ENCODE measurements at places on chromosomes 11 and 22. TPM values are rescaled to one million over a fixed set of nuclear protein-coding genes. Genes with fewer than 3 reads are reported as not detected.

GRCh38 chr22:44103735-44104480 lies 76.8 kb upstream of the PARVG start:
- DNase-seq: no peak

DNA sequence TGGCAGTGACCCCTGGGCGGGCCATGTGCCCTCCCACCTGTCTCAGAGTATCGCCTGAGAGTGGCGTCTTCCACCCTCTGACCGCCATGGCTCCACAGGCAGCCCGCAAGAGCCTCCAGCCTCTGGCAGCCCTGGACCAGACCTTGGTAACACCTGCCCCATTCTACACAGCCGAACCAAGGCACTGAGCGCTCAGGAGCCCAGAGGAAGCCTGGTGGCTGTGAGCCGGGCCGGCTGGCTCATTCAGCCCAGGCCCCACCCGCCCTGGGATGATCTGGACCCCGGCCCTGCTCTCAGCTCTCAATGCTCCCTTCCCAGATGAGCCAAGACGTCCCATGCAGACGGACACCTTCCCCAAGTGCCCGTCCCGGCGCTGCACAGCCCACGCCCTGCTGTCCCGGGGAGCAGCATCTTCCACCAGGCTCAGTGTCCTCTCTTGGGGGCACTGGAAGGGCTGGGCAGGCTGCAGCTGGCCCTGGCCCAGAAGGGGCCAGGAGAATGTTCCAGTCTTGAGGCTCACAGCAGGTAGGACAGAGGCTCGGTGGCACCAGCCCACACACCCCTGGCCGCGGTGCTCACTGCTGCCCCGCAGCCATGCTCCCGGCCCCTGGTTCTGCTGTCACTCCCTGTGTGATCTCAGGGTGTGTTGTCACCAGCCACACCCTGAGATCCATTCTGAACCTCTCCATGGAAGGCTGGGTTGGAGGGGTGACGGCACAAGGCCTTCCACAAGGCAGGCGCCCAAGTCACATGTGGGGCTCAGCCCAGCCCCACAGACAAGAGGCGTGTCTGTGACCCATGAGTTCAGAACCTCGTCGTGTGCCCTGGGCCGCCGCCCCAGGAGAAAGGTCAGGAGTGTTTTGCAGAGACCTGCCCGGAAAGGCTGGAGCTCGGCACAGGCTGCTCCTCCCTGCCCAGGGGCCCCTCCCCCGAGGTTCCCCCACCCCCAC lies 24.2 kb upstream of the PPARA start:
- no peak for DNase-seq

GRCh38 chr11:62622476-62623089 lies 797 bp upstream of the B3GAT3 start:
- no peak for DNase-seq

GRCh38 chr11:100930185-100930778 lies 199.3 kb downstream of the PGR start:
- DNase-seq: no peak

- peak; percentile 68 for DNase-seq
Observed at GRCh38 chr11:112734207-112734606, 227.0 kb upstream of the NCAM1 start.

The IGLL1 gene
- total RNA-seq: not detected

The RFPL1 gene
- total RNA-seq: not detected

DNA sequence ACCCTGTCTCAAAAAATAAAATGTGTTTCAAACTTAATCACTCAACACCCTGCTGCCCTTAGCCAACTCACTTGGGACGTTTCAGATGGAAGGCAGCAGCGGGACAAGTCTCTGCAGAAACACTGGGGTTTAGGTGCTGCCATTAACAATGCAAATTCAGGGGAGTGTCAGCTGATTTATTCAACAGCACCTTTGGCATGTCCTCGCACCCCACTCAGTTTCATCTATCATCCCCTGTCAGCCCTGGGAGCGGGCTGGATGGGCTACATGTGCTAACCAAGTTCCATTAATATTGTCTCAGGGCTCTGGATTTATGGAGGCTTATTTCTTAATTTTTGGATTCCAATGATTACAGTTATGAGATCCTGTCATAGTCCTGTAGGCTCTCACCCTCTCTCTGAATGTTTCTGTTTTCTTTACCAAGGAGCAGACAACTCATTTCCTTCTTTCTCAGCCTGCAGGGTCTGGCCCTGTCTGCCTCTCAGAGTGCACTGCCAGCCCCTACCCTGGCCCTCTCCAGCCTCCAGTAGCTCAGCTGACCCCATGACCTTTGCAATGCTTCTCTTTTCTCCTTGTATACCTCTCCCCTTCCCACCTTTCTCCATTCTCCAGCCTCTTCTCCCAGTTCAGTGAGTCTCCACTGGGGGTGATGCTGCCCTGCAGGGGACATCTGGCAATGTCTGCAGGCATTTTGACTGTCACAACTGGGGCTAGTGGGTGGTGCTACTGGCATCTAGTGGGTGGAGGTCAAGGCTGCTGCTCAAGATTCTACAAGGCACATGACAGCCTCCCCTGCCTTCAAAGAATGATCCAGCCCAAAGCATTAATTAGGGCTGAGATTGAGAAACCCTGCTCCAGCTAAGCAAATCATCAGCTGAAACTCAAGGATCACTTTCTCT lies 79.0 kb downstream of the APIP start:
- no peak for DNase-seq

The LRRC74B gene
- total RNA-seq: not detected

DNA sequence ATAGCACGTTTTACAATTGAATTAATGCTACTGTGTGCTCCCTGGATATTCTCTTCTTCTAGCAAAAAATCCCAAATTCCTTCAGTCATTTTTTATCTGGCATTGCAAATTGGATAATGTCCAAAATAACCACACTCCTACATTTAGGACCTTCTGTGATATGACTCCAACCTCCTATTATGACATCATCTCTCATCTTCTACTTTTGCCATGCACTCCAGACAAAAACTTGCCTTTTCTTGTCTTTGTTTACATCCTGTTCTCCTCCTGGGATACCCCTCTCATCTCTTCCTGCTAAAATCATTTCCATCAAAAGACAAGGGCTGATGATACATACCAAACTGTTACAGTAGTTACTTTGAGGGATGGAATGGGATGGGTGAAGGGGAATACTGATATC lies 20.6 kb upstream of the TMEM218 start:
- DNase-seq: no peak

- no peak for DNase-seq
Observed at GRCh38 chr22:39013942-39014722, at the start of gene APOBEC3C. TSS of gene APOBEC3C (plus strand) at chr22:39014257. CDS start at chr22:39014363, 106 bp downstream.

GRCh38 chr22:32841175-32841574 lies 39.7 kb downstream of the TIMP3 start:
- DNase-seq: no peak

DNA sequence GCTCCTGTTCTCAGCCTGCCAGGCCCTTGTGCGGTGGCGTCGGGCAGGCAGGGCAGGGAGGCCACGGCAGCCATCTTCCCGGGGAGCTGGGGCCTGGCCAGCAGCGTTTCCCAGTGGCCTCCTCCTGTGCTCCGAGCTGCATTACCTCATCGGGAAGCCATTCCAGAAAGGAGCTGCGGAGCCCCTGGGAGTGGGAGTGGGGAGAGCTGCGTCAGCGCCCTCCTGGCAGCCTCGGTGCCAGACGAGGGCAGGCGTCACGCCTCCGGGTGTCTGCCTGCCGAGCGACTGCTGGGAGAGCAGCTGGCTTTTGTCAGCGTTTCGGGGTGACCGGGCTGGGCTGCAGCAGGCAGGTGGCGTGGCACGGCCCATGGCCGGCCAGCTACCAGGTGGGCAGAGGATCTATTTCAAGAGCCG lies 30.9 kb upstream of the WNT7B start:
- DNase-seq: no peak

- DNase-seq: no peak
Observed at GRCh38 chr11:43521471-43521870, 159.1 kb upstream of the HSD17B12 start.

DNA sequence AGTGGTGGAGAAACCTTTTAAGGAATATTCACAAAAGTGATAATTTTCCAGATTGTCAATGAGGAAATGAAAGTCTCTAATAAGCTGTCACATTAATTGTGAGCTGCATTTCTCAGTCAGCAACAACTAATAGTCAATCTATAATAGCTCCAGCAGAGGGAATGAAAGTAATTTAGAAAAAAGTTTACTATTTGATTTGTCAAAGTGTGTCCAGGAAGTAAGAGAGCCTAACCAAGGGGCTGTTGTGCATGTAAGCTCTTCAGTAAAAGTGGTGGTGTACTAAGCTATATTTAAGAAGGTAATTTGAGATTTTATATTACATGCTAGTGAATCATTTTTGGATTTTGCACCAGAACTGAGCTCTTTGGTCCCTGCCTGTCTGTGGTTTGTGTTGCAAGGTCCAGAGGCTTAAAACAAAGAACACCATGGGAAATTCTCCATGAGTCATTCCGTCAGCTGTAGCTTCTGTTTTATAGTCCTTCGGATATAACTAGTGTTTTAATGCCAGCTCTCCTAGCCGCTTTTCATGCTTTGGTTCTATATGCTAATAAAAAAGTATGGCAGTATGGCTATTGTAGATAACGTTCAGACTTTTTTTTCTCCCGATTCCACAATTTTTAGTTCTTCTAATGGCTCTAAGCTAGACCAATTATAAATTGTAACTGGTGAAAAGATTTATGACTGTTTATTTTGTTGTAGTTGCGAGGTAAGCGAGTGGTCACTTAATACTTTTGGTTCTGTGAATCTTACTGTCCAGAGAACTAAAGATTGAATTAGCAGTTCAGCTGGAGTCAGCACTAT lies 64.6 kb downstream of the ARHGEF12 start:
- DNase-seq: no peak
